ENCODE measurements at places on chromosomes 4 and X.
A peak's percentile ranks its signal among the peaks of the same experiment; 100 is the strongest.

GRCh38 chr4:110198435-110199416 is at the start of gene ELOVL6:
Gene ELOVL6, minus strand, starts transcription at chr4:110198615. Its CDS starts 280 bp downstream, at chr4:110198335.
- DNase-seq: peak; percentile 55

DNA sequence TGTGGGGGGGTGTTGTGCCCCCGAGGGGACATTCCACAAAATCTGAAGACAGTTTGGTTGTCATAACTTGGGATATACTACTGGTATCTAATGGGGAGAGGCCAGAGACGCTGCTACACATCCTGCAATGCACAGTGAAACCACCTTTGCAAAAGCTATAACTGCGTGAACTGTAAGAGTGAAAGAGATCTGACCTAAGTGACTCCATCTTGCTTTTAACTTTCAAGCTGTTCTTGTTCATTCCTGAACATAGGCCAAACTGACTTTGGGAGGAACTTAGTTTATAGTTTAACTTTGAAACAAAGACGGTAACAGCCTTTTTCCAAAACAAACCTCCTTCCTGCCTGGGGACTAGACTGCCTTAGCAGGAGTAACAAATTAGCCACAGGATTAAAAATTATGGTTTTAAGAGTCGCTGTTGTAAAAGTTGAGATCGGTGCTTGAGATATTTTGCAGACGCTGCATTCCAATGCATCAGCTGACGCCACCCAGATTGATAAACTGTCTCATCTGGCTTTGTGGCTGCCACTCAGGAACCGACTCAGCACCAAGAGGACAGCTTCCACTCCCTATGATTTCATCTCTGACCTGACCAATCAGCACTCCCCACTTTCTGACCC is 70.9 kb downstream of the ATXN3L start:
- no peak for DNase-seq

- DNase-seq: no peak
These were observed 24.4 kb downstream of the LRRC66 start for GRCh38 chr4:51995647-51996220.

GRCh38 chr4:182576601-182577289 is 333.5 kb downstream of the TENM3 start:
- no peak for DNase-seq

DNA sequence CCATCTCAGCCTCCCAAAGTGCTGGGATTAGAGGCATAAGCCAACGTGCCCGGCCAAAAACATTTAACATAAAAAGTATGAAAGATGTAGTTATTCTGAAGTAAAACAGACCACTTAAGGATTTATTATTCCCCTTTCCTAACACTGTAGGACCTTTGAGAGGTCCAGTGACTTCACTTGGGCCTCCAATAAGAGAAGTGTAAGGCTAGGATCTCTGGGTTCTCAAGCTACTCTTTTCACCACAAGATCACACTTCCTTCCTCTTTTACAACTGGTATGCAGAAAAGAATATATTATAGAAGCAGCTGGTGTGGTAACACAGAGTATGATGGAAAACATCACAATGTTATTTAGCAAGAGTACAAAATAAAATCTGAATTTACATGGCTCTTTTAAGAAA is 30.2 kb upstream of the CCNG2 start:
- no peak for DNase-seq

GRCh38 chr4:142595222-142595871 is 250.8 kb downstream of the INPP4B start:
- no peak for DNase-seq

DNA sequence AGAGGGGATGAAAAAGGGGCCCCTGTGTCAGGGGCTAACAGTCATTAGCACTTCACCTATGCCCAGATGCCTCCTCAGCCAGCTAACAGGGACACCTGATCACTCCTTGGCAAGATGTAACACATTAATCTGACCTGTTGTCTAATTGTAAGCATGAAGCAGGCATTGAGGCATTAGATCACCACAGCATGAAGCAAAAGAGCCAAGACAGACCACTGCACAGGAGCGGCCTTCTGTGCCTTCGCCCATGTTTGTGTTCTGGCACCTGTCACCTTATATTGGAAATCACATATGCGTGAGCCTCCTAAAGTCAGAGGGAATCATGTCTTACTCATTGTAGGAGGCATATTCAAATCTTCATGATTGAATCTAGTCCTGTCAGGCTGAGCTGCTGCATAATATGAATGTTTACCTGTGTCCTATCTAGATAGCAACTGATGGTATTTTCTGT is 48.4 kb downstream of the PTTG2 start:
- no peak for DNase-seq

- DNase-seq: no peak
These were observed 66.6 kb downstream of the INTS12 start for GRCh38 chr4:105641845-105642244.
